Testis (tissue), 5 donors: ENCODE measurements at places on chromosomes 2 and 18. TPM values are rescaled to one million over a fixed set of nuclear protein-coding genes. Genes with fewer than 3 reads are reported as not detected.

The RAD51AP2 gene
- total RNA-seq = 11.1 TPM

The WNT10A gene
- total RNA-seq = 2.5 TPM

GRCh38 chr2:25295621-25296020 is 46.1 kb downstream of the DNMT3A start:
- no peak overlapping the region for H3K4me3 ChIP-seq
- no peak for DNase-seq
- H3K36me3 ChIP-seq = no peaks in the 10 kb centered on the region
- H3K27ac ChIP-seq = no peak overlapping the region
- peaks cover 30% of the 10 kb centered on the region for H3K4me1 ChIP-seq

GRCh38 chr2:208142240-208142924 is 3.6 kb downstream of the CRYGB start:
- no peak for DNase-seq
- H3K27me3 ChIP-seq = no peaks in the 10 kb centered on the region
- no peaks in the 10 kb centered on the region for H3K4me1 ChIP-seq
- H3K4me3 ChIP-seq = no peak overlapping the region

DNA sequence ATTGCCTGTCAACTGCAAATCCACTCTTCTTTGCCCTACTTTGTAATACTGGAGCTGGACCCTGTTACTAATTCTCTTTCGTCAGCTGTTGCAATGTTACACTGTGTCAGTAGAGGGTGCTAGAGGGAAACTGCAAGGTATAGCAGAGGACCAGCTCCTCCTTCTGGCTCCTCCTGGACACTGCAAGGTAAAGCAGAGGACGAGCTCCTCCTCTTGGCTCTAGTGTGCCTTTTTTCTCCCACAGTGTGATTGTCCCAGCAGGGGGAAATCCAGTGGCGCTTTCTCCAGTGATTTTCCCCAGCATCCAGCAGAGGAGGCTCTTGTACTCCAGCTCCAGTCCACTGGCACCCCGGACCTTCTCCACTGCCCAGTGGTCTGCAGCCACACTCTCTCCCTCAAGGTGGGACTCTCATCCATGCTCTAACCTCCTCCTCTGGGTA is 95.6 kb downstream of the CAPN13 start:
- H3K27ac ChIP-seq = no peak overlapping the region
- DNase-seq = peak; percentile 95
- H3K27me3 ChIP-seq = no peaks in the 10 kb centered on the region
- no peak overlapping the region for H3K4me3 ChIP-seq
- no peaks in the 10 kb centered on the region for H3K4me1 ChIP-seq

The VWC2L gene
- total RNA-seq = 0.87 TPM

The SERPINB2 gene
- not detected for total RNA-seq

The PHOSPHO2 gene
- total RNA-seq = 9.7 TPM

DNA sequence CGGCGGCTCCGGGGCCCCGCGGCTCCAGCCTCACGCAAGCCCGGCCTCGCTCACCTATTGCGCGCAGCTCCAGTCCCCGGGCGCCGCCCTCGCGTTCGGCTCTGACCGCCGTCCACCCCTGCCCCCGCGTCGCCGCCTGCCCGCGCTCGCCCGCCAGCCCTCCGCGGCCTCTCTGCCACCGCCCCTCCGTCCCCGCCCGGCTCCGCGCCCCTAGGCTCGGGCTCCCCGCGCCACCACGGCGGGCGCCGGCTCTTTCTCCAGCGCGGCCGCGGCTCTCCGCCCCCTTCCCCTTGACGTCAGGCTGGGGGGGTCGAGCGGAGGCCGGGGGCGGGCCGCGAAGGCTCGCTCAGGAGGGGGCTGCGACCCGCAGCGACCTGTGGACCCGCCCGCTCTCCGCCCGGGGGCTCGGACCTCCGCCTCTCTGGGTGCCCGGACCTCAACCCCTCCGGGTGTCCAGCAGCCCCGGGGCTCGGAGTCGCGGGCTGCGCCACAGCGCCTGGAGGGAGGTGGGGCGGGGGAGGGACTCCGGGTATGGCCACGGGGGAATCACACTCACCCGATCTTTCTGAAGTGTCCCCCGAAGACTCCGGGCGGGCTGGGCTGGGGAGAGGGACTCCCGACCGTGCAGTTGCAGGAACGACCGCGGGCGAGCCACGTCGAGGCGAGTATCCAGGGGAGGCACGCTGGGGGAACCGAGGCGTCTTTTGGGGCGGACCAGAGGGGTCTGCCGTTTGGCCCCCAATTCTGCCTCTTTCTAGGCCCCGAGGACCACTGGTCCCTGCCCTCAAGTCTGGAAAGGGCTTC is at the start of gene SEMA4C:
Gene SEMA4C, minus strand, starts transcription at position 259 of the 804 bp plus-strand sequence. CDS start 2,194 bp downstream, outside the sequence.
- H3K27me3 ChIP-seq = no peaks in the 10 kb centered on the region
- peaks cover 15% of the 10 kb centered on the region for H3K4me1 ChIP-seq
- DNase-seq = peak; percentile 56
- H3K27ac ChIP-seq = peak within 1 kb of the TSS; percentile 92

The VSNL1 gene
- total RNA-seq = 1.8 TPM

The EFHD1 gene
- 22.9 TPM for total RNA-seq

DNA sequence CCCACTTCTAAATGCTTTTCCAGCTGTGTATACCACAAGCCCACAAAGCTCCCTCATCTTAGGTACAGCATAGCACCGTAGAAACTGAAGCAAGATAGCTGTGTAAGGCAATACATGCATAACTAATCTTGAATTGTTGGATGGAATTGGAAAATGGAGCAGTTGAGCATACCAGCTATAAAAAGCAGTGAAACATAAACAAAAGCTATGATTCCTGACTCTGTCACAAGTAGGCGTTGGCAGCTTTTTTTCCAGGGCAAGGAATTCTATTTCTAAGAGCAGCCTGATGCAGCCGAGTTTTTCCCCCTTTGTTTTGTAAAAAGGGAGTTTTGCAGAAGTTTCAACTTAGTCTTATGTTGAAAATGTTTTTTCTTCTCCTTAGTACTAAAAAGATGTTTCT is 32.4 kb downstream of the MOGAT1 start:
- H3K4me3 ChIP-seq = no peak overlapping the region
- H3K36me3 ChIP-seq = no peaks in the 10 kb centered on the region
- DNase-seq = no peak
- no peaks in the 10 kb centered on the region for H3K27me3 ChIP-seq
- H3K27ac ChIP-seq = no peak overlapping the region

GRCh38 chr2:128801576-128801975 is 482.9 kb upstream of the HS6ST1 start:
- no peaks in the 10 kb centered on the region for H3K27me3 ChIP-seq
- no peak overlapping the region for H3K4me3 ChIP-seq
- no peaks in the 10 kb centered on the region for H3K36me3 ChIP-seq
- H3K4me1 ChIP-seq = no peaks in the 10 kb centered on the region

DNA sequence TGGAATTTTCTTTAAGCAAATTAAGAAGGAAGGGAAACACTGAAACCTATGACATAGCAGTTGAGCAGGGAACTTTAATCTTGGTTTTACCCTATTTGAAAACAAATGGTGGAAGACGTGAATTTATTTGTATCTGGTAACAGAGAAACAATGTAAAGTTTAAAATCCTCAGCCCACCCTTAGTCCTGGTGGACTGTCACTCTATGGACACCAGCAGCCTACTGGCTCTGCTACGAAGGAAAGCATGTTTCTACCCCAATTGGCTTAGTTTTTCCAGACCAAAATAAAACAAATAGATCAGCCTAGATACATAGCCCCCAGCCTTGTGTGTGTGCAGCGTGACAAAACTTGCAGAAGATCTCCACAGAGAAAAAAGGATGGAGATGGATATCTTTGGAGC is 7.4 kb downstream of the ZEB2 start:
- no peaks in the 10 kb centered on the region for H3K36me3 ChIP-seq
- peak overlapping the region; percentile 99 for H3K27ac ChIP-seq
- peaks cover 66% of the 10 kb centered on the region for H3K4me1 ChIP-seq
- DNase-seq = no peak

DNA sequence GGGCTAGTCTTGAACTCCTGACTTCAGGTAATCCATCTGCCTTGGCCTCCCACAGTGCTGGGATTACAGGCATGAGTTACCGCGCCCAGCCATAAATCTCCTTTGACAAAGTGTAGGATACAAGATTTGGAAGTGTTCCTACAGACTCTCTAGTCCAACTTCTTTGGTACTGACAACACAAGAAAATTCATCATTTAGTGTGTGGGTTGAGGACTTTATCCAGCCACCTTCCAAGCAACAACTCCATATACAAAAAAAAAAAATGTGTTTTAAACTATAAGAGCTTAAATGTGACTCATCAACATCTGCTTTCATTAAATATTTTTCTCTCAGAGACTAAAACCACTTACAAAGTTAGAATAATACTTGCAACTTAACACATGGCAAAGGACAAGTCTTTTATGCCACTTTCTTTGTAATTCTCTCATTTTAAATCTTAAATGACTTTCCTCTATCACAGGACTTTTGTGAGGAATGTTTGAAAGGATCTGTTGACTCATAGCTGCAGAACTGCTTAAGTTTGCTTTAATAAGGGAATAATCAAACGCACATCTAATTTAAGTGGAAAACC is 46.2 kb upstream of the ITGAV start:
- H3K4me1 ChIP-seq = peaks cover 4% of the 10 kb centered on the region
- no peak for DNase-seq
- no peaks in the 10 kb centered on the region for H3K27me3 ChIP-seq
- H3K4me3 ChIP-seq = no peak overlapping the region

The C1QL2 gene
- total RNA-seq = 0.55 TPM

The CREG2 gene
- total RNA-seq = 0.19 TPM

GRCh38 chr2:38146275-38146906 is 70.4 kb upstream of the CYP1B1 start:
- H3K27ac ChIP-seq = peak overlapping the region; percentile 90
- no peaks in the 10 kb centered on the region for H3K36me3 ChIP-seq
- no peaks in the 10 kb centered on the region for H3K27me3 ChIP-seq
- peak; percentile 83 for DNase-seq
- H3K4me1 ChIP-seq = peaks cover 24% of the 10 kb centered on the region
- no peak overlapping the region for H3K4me3 ChIP-seq
